ENCODE measurements at places on chromosomes 2 and 18.

DNA sequence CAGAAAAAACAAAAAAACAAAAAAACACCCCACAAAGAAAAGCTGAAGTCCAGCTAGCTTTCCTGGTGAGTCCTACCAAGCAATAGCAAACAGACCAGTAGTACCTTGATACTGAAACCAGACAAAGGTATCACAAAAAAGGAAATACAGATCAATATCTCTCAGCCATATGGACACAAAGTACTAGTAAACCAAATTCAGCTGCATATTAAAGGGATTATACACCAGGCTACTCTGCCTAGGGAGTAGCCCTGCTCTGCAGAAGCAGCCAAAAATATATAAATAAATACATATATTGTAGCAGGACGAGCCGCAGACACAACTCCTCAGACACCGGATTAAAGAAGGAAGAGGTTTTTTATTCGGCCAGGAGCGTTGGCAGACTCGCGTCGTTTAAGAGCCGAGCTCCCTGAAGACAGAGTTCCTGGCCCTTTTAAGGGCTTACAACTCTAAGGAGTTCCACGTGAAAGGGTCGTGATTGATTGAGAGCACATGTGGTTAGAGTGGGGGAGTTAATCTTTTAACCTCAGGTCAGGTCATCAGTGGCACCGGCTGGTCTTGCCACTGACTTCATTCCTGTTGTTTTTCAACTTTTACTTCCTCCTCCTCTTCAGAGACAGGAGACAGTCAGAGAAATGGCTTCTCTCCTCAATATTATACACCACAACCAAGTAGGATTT, 38.4 kb upstream of the DTNB start:
- DNase-seq: no peak

GRCh38 chr2:3171564-3172264, 205.9 kb downstream of the EIPR1 start:
- DNase-seq: no peak

GRCh38 chr2:10810202-10811161, 2.1 kb downstream of the PDIA6 start:
- no peak for DNase-seq

DNA sequence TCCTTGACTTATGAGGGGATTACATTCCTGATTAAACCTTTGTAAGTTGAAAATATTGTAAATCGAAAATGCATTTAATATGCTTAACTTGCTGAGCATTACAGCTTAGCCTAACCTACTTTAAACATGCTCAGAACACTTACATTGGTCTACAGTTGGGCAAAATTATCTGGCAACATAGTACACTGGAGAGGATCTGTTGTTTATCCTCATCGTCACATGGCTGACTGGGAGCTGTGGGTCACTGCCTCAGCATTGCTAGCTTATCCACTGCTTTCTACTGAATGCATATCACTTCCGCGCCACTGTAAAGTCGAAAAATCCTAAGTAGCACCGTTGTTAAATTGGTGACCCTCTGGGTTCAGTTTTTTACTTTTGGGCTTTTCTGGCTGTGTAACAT, 13.7 kb downstream of the PMS1 start:
- DNase-seq: no peak

DNA sequence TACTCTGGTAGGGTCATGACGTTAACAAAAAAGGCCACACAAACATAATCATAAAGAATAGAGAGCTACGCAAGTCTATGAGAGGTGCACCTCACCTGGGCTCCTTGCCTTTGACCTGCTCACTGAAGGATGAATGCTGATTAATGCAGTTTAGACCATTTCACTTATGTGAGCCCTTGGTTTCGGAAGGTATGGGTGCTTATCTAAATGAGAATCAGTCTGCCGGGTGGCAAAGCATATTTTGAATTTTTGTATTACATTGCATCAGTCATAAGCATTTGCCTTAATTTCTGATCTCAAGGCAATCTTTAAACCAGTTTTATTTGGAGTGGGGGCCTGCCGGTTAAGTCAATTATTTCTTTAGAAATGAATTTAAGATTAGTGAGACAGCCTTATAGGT, 42.8 kb downstream of the SLC9A4 start:
- no peak for DNase-seq
